Stimulated activated CD4-positive, alpha-beta T cell treated with anti-CD3 and anti-CD28 coated beads, Interleukin-1b, Interleukin-23, amount 100 ng/mL, for 4 hours (primary cell): ENCODE measurements at places on chromosomes 13 and 19.

DNA sequence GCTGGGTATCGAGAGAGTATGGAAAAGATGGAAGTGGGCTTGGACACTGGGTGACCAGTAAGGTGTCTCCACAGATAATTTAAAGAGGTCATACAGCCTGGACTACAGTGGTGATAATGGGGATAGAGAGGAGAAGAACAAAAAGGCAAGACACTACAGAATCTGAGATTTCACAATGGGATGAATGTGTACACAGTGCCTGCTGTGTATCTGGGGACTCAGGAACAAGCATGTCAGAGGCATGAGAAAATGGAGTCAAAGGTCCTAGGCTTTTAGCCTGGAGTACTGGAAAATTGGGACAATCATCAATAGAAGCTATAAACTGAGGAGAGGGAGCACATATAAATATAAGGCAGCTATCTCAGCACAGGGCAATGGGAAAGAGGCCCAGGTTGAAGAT, 69.4 kb downstream of the TSC22D1 start:
- DNase-seq: no peak

DNA sequence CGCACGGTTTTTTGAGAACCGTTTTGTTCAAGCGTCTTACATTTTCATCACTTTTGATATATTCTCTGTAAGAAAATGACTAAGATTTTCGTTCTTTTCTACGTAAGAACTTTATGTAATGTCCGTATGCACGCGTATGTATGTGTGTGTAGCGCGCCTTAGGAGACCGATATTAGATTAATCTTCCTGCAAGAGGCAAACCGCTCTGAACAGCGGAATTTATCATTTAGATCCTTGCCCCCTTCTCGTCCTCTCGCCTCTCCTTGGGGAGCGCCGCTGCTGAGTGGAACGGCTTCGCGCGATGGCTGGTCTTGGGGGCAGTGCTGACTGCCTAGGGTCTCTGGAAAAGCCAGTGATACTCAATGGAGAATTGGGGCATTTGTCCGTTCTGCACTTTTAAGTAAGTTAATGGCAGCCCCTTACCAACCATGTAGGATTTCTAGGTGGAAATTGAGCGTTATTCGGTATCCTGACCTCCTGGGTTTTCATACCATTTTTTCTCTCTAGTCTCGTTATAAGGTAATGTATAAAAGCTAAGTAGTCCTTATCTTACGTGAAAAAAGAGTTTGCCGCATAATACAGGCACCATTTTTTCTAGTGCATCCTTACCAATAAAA, 4.7 kb downstream of the MAB21L1 start:
- DNase-seq: no peak

DNA sequence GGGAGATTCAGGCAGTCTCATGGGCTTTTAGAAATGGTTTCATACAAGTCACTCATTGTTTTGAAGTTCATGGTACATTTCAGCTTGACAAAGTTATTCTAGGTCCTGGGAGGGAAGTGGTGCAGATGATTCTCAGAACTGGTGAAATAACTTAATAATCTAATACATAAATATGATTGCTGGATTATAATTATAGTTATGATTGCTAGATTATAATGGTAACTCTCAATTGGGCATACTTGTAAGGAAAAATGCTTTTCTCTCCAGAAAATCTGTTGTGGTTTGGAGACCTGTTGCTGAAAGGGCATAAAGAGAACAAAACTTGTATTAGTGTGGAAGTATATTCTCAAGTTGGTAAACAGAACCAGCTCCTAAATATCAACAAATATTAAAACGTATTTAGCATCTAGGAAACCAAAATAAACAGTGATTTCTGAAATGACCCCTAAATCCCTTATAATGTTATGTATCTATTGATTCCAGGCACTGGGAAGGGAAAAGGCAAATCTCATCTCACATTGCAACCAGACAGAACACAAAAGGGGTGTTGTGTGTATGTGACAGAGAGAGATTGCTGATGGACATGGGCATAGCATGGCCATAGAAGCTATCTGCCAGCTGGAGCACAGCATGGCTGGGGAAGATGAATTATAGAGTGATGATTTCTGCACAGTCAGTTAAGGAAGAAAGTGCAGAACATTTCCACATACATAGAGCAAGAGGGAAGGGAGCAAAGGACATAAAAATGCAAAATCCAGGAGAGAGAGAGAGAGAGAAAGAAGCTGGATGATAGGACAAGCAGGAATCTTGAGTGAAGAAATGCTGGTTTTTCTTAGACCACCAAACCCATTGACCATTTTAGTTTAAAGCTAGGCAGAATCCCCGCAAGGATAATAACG, 87.1 kb upstream of the FRY start:
- no peak for DNase-seq

GRCh38 chr13:110228936-110229904, 77.7 kb downstream of the COL4A1 start:
- no peak for DNase-seq

DNA sequence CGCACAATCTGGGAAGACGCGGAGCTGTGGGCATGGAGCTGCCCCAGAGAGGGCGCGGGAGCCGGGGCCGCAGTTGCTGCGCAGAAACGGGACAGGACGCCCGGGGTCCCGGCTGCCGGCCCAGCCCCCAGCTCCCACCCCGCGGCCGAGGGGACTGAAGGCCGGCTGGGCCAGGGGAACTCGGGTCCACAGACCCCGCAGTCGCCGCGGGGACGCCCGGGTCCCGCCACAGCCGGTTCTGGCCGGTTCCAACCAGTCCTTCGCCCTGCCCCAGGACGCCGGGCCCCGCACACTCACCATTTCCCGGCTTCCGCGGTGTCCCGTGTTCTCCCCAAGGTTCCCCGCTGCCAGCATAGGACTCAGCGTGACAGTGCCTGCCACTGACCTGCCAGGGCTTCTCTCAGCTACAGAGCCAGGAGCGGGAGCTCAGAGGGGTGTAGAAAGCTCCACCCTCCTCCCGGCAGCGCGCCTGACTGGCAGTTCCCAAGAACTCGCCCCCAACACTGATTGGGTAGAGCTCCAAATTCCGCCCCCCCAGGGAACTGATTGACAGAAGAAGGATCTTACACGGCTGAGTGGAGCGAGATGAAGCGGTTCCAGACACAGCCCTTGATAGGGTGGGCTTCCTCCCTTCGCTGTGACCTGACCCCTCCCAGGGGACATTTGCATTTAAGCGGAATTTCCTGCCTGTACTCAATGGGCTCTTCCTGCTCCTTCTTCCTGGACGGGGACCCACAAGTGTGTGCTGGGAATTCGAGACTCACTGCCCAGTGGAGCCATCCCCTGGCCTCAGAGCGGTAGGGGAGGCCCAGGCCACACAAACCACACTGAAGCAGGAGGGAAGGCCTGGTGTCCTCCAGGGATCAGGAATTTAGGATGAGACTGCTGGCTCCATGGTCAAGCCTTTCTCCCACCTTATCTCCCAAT, at the start of gene ZNF442:
TSS of gene ZNF442 (minus strand) at position 448 of the 927 bp plus-strand sequence. CDS start 2,052 bp downstream, outside the sequence.
- DNase-seq: peak; percentile 76

DNA sequence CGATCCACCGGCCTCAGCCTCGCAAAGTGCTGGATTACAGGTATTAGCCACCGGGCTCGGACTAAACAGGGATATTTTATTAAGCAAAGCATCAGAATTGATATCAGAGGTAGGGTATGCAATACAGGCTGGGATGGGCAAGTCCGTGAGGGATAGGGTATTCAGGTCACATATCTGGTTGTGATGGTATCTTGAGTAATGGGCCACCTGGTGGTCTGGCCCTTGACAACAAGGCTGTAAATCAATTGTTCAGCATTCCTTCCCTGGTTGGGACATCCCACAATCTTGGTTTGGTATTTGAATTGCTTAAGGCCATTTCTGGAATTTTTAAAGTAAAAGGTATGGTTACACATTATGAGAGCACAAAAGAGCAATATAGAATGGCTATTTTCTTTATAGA, 1588.0 kb downstream of the SLITRK1 start:
- DNase-seq: no peak

GRCh38 chr13:26557051-26557392, 461 bp upstream of the WASF3 start:
- no peak for DNase-seq
